H1 (cell line): ENCODE measurements at places on chromosomes 1 and 21. TPM values are rescaled to one million over a fixed set of nuclear protein-coding genes. Genes with fewer than 3 reads are reported as not detected.

- peaks cover 30% of the 10 kb centered on the region for H3K27me3 ChIP-seq
- peaks cover 7% of the 10 kb centered on the region for H3K4me1 ChIP-seq
- no peak for DNase-seq
These were observed 4.1 kb downstream of the NBL1 start for GRCh38 chr1:19648239-19648638.

- H3K4me3 ChIP-seq = no peak overlapping the region
- H3K27ac ChIP-seq = no peak overlapping the region
- H3K27me3 ChIP-seq = no peaks in the 10 kb centered on the region
- peaks cover 11% of the 10 kb centered on the region; the same call in 1 of the 2 replicates for H3K4me1 ChIP-seq
These were observed 162.3 kb upstream of the VAMP3 start for GRCh38 chr1:7608628-7609305.

- no peak overlapping the region for H3K27ac ChIP-seq
- H3K4me3 ChIP-seq = no peak overlapping the region
- H3K27me3 ChIP-seq = no peaks in the 10 kb centered on the region
- H3K36me3 ChIP-seq = no peaks in the 10 kb centered on the region
These were observed 12.2 kb downstream of the TXNIP start for GRCh38 chr1:145983960-145984830.

DNA sequence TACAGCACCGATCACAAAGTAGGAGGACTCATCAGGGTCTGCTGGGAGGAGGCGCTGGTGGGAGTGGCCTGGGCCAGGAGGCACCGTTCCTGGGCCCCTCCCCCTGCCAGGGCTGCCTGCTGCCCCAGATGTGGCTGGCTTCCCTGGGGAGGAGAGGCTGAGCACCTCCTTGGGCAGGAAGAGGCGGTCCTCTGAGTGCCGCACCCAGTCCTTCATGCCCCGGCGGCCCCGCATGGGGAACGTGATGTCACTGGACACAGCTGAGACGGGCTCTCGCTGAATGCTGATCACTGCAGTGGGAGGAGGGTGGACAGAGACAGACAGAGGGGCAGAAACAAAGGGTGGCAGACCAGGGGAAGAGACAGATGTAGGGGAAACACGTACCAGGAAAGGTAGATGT lies 24.8 kb downstream of the ADGRB2 start:
- no peak for DNase-seq
- H3K36me3 ChIP-seq = no peaks in the 10 kb centered on the region
- no peaks in the 10 kb centered on the region for H3K27me3 ChIP-seq
- no peak overlapping the region for H3K4me3 ChIP-seq
- peaks cover 5% of the 10 kb centered on the region; the same call in 1 of the 2 replicates for H3K4me1 ChIP-seq

DNA sequence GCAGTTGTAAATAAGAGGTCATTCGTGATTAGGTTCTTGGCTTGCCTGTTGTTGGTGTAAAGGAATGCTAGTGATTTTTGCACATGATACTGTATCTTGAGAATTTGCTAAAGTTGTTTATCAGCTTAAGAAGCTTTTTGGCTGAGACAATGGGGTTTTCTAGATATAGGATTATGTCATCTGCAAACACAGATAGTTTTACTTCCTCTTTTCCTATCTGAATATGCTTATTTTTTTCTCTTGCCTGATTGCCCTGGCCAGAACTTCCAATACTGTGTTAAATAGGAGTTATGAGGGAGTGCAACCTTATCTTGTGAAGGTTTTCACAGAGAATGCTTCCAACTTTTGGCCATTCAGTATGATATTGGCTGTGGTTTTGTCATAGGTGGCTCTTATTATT lies 576.1 kb upstream of the RGS18 start:
- no peaks in the 10 kb centered on the region for H3K4me1 ChIP-seq
- H3K27ac ChIP-seq = no peak overlapping the region
- no peak overlapping the region for H3K4me3 ChIP-seq
- no peaks in the 10 kb centered on the region for H3K36me3 ChIP-seq

DNA sequence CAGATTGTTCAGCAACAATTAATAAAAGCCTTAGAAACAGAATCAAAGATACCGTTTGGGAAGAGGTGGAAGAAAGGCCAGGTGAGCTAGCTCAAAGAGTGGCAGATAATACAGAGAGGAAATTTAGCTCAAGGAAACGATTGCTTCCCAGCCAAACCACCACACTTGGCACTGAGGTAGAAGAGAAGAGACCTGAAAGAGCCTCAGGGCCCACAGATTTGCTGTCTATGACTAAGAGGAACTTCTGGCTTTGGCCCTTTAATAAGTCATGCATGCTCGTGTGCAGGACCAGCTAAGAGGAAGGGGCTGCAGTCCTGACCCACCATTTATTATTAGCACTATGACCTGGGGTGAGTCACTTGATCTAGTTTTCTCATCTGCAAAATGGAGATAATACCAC lies 72.8 kb upstream of the BCL10 start:
- no peaks in the 10 kb centered on the region for H3K4me1 ChIP-seq
- no peak overlapping the region for H3K4me3 ChIP-seq
- no peaks in the 10 kb centered on the region for H3K27me3 ChIP-seq

- H3K27me3 ChIP-seq = no peaks in the 10 kb centered on the region
- peaks cover 24% of the 10 kb centered on the region; the same call in 1 of the 2 replicates for H3K4me1 ChIP-seq
- H3K27ac ChIP-seq = no peak overlapping the region; the same call in 1 of the 2 replicates
- H3K4me3 ChIP-seq = no peak overlapping the region
These were observed 3.1 kb downstream of the FTCD start for GRCh38 chr21:46151989-46152926.

GRCh38 chr1:1004420-1004779 lies 4.5 kb upstream of the HES4 start:
- no peak overlapping the region for H3K27ac ChIP-seq
- no peaks in the 10 kb centered on the region for H3K36me3 ChIP-seq
- no peak overlapping the region for H3K4me3 ChIP-seq
- H3K27me3 ChIP-seq = peaks cover 51% of the 10 kb centered on the region
- no peak for DNase-seq
- peaks cover 5% of the 10 kb centered on the region; the same call in 1 of the 2 replicates for H3K4me1 ChIP-seq

The FHAD1 gene
- total RNA-seq = 0.69 and 1.5 TPM in 2 replicates

The SPAG17 gene
- 0.56 and 0.67 TPM in 2 replicates for total RNA-seq

The S1PR1 gene
- 3.1 and 3.5 TPM in 2 replicates for total RNA-seq
